ENCODE measurements at places on chromosomes 4 and X.

DNA sequence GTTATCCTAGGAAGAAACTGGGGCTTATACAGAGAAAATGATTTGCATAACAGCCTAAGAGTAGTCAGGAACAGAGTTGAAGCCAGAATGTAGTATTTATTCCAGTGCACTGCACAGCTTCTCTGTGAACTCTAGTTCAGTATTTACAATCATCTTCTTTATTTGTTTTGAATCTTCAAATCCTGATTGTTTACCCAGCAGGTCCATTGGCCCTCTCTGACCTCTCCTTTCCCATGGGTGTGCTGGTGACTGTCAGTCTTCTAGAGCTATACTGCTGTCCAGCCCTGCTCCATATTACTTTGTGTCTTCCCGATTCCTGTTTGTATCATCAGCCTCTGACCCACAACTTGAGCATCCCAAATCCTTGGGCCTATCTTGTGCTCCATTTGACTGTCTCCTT, 301.9 kb upstream of the HS3ST1 start:
- DNase-seq = no peak

- peak; percentile 14 for DNase-seq
These were observed 441.6 kb upstream of the PITX2 start for GRCh38 chr4:111064342-111064993.

GRCh38 chr4:186598686-186599085, 43.3 kb upstream of the MTNR1A start:
- DNase-seq = no peak

- peak; percentile 38 for DNase-seq
These were observed at the start of gene LRCH2 for GRCh38 chrX:115233497-115234455. Gene LRCH2, minus strand, starts transcription at chrX:115234096. Its CDS starts 55 bp downstream, at chrX:115234041.

DNA sequence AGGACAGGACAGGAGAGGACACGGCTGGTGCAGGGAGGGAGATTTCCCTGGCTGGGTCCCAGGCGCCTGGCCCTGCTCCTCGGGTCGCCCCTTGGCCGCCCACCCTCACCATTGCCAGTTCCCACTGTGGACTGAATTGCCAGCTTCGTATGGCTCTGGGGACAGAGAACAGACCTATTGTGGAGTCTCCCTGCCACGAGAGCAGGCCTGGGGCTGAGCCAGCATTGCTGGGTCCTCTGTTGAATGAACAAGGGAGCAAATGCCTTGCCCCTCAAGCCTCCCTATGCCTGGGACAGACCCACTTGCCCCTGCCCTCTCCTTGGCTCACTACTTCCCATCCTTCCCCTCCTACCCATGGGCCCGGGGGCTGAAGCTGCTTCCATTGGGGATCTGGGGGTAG, 4.3 kb downstream of the PLXNA3 start:
- no peak for DNase-seq

- DNase-seq = no peak
These were observed 18.6 kb downstream of the MEPE start for GRCh38 chr4:87851332-87851731.

- peak; percentile 33 for DNase-seq
These were observed 4.7 kb downstream of the THAP9 start for GRCh38 chr4:82905205-82905604.

DNA sequence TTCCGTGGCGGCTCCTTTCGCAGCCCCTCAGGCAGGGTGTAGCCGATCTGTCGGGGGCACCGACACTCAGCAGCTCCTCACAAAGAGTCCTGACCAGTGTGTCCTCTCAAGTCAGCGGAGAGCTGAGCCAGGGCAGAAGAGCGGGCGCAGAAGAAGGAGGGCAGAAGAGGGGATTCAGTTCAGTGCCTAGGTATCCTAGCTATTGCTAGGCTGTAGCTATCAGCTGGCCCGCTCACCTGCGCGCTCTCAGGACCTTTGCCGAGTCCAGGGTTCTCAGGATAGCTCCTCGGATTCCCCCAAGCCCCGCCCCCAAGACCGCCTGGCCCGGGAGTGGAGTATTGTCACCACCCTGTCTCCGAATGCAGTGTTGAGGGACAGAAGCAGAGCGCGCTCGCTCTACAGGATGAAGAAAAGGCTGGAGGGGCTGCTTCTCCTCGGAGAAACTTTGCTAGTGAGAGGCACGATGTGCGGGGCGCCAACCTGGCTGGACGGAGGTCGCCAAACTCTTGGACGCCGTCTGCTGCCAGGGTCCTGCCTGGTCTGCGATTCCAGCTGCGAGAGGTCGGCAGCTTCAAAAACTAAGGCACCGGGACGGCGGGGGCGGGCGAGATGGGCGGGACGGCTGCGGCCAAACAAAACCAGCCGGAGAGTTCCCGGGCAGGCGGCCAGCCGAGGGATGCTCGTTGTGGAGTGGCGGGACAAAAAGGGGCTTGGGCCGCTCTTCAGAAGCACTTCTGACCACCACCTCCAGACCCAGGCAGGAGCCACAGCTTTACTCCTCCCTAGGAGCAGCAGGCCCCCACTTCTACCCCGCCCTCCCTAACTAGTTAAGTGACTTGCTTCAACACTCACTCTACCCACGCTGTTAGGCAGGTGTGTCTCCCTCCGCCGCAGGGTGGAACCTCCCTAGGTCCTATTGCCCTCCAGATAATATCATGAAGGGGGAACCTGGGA, at the start of gene XKRX:
Gene XKRX, minus strand, starts transcription at position 258 of the 954 bp plus-strand sequence. CDS start 613 bp downstream, outside the sequence.
- DNase-seq = no peak

GRCh38 chr4:124321364-124321763, 391.2 kb downstream of the ANKRD50 start:
- DNase-seq = peak; percentile 35

- DNase-seq = no peak
These were observed 4.6 kb upstream of the HAUS3 start for GRCh38 chr4:2246384-2247127.

DNA sequence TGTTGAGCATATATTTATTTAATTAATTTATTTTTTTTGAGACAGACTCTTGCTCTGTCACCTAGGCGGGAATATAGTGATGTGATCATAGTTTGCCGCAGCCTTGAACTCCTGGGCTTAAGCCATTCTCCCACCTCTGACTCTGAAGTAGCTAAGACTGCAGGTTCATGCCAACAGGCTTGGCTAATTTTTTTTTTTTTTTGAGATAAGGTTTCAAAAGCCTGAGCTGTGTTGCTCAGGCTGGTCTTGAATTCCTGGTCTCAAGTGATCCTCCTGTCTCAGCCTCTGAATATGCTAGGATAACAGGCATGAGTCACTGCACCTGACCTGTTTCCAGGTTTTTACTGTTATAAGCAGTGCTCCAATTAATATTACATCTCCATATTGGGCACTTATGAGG, 4.8 kb downstream of the ADD1 start:
- DNase-seq = peak; percentile 29

- DNase-seq = no peak
These were observed 150.9 kb downstream of the SPRY1 start for GRCh38 chr4:123547216-123548165.

DNA sequence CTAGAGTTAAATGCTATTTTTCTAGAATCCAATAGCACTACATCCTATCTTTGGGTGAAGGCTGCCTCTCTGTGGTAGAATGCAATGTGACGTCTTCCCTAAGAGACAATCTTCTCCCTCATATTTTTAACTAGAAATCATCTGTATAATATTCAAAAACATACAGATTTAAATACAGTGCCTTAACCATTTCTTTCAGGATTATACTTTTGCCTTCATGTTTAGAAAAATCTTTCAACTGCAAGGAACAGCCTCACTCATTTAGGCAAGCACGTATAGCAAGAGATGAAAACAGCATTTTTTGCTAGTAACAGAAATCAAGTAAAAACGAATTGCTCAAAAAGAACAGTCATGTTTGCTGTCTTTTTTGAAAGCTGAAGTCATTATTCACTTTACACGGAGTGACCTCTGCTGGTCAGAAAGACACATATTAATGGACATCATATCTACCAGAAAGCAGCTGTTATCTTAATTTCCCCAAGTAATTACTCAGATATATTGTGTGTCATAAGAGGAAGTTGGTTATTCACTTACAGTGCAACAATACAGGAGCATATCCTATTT, 422.3 kb downstream of the STPG2 start:
- peak; percentile 70 for DNase-seq

DNA sequence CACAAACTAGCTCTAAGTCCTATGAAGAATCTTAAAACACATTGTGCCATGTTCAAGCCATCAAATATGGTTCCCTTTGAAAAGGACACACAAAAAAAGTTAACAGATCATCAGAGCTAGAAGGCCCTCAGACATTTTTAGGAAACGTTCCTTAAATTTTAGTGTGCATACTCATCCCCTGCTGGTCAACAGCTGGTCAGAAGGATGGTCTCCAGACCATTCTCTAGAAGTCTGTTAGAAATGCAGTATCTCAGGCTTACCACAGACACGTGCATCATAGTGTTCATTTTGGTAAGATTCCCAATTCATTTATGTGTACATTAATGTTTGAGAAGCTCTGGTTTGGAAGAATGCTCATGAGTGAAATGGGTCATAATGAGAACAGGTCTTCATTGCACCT, 523.1 kb downstream of the INPP4B start:
- DNase-seq = no peak

DNA sequence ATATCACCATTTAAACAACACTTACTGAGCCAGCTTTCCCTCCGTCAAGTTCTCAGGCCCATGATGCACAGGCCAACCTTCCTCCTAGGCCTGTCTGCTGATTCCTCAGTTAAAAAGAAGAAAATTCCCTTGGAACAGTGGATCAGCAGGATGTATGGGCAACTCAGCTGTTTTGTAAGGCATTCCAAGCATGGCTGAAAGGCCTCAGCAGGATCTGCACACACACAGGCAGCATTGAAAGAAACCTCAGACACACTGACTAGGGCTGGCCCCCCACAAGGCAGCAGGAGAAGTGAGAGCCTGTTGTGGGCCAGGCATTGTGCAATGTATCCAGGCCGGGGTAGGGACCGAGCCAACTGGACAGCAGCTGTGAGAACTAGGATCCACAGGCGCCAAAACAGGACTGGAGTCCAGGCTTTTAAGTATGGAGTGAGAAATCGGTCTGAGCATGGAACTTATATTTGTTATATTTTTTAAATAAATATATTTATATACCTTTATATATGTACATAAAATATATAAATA, 171.4 kb downstream of the NWD2 start:
- no peak for DNase-seq

DNA sequence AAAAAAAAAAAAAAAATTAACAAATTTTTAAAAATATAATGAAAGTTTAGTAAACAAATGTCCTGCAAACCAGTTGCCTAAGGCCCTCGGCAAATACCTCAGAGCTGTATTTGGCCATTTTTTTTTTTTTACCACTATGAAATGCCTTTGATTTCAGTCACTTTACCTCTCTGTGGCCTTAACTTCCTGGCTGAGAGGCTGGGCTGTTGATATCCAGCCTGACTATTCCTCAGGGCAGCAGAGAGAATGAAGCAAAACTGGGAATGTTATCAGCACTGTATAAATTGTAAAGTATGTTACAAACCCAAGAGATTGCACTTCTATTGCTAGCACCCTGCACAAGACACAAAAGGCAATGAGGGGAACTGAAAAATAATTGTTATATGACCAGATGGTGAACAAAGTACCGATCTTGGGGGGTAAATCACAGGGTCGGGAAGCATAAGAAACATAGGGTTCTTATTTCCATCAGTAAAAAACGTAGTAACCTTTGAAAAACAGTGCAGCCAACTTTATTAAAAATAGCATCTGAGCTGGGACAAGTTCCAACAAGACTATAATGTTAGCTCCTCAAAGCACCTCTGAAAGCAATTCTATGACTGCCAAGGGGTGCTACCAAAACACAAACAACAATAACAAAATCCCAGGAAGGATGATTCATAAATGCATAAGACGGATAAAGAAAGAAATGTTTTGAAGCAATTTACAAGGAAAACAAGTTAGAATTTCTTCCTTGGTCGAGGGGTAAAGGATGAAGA, 18.1 kb downstream of the USP46 start:
- peak; percentile 50 for DNase-seq

DNA sequence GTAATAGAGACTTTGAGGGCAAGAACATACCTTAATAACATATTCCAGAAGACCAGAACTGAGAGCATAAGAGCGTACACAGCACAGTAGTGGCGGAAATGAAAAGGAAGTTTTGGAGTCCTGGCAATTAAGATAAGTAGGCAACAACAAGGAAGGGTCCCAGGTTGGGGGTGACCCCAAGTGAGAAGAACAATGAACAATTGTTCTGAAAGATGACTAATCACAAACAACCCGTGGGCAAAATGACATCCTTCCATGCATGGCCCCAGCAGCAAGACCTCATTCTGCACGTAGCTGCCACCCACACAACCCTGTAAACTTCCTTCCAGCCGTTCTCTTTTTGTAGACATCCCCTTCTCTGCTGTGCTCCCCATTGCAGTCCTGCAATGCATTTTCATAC, 384.4 kb upstream of the PABPC4L start:
- DNase-seq = peak; percentile 36

DNA sequence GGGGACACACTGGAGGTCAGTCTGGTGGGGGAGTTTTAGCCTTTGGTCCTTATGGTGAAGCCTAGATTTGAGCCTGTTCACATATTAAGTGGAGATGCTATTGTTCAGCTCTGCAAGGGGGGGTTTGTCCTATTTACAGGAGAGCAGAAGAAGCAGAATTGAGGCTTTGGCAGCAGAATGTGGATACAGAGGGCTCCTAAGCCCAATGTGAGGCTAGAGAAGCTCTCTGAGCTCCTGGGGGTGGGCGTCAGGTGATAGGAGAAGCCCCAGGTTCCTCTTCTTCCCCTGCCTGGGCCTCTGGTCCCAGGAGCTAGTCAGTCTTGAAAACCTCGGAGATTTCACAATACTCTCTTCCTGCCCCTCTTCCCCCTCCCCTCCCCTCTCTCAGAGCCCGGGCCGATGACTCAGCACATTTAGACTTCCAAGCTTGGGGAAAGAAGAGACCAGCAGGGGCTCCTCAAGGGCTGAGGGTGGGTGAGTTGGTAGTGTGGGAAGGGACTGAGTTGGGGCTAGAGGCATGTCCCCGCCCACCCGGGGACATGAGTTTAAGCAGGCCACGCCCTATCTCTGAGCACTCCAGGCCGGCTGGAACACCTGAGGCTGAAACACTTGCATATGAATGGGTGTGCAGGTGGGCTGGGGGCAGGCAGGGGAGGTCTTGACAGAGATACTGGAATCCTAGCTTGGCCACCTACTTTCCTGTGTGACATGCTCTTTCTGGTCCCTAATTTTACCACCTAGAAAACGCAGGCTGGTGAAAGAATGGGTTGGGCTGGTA, 3.4 kb downstream of the TFE3 start:
- peak; percentile 94 for DNase-seq

DNA sequence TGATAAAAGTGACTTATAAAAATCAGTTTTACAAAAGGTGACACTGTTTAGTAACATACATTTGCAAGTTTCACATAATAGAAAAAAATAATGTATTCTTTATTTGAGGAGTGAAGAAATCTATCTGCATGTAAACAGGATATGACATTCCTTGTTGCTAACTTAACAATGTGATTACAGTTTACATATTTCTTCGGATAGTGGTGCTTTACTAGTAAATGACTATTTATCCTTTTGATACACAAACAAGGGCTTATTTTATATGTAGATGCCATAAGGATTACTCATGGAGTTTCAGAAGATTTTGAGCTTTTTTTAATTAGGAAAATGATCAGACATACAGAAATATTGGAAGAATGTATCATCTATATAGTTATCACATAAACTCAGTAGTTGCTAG, 126.5 kb downstream of the SLIT2 start:
- peak; percentile 18 for DNase-seq

DNA sequence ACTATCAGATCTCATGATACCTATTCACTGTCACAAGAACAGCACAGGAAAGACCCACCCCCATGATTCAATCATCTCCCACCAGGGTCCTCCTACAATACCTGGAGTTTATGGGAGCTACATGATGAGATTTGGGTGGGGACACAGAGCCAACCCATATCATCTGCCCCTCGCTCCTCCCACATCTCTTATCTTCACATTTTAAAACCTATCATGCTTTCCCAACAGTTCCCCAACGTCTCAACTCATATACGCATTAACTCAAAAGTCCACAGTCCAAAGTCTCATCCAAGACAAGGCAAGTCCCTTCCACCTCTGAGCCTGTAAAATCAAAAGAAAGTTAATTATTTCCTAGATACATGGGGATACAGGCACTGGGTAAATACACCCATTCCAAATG, 1185.2 kb downstream of the PCDH7 start:
- no peak for DNase-seq
